ENCODE measurements at places on chromosomes 2 and 18. TPM values are rescaled to one million over a fixed set of nuclear protein-coding genes. Genes with fewer than 3 reads are reported as not detected.

DNA sequence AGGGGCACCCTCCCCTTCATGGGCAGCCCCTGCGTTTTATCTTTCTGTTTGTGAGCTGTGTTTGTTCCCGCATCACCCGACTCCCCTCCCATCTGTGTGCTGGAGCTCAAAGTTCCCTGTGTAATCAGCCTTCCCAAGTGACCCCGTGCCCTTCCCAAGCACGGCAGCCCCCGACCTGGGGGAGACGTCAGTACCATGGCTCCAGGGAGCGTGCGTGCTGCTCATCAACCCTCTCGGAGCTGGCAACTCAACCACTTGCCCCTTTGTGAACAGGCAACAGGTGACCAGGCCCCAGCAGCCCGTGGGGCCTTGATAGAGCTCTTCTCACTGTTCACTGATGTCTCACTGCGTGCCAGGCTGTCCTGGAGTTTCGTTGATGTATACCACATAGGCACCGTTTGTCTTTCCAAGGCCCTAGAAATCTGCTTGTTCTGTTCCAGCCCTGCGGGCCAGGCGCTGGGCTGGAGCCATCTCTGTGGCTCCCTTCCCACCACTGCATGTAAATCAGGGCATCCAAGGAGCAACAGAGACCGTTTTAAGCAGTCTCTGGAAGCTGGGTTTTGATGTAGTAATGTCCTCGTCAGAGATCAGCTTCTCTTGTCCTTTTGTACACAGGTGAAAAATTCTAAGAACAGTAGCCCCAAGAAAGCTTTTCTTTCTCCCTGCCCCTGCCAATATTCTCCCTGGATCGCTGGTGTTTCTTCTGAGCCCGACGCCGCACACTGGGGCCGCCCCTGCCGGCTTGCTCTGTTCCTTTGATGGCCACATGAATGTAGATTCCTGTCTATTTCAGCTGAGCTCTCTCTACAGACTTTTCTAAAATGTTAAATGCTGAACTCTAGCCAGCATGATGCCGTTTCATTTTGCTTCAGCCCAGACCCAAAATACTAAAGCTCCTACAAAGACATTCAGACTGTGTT, 107.0 kb upstream of the PTPRM start:
- DNase-seq: no peak

DNA sequence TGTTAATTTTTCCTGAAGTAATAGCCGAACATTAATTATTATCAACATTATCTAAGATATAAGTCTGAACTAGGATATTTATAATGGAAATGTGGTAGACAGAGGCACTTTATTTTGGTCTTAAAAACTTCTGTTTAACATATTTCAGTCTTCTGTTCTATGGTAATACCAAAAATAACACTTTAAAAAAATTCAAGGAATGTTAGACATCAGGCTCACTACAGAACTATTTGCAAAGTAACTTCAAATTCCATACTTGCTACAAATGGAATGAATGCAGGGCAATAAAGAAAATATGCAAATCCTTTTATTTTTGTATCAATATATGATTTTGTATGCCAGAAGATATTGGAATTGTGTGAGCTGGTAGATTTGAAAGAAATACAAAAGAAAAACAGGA, 345.5 kb upstream of the DSEL start:
- no peak for DNase-seq

DNA sequence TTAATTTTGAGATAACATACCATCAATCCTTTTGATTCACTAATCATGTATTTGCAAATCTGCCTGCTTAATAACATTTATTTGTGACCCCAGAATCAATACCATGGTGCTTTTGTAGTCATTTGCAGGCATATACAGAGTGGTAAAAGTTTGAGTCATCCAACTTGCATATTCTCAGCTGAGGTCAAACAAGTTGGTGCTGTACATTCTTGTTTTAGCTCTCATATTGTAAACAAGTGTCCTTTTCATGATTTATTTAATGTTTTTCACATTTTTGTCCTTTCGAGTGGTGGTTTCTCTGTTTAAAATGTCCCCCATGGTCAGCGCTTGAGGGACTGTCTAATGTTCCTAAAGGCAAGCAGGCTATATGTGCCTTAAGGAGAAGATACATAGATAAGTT, 17.5 kb downstream of the RAB27B start:
- DNase-seq: no peak

DNA sequence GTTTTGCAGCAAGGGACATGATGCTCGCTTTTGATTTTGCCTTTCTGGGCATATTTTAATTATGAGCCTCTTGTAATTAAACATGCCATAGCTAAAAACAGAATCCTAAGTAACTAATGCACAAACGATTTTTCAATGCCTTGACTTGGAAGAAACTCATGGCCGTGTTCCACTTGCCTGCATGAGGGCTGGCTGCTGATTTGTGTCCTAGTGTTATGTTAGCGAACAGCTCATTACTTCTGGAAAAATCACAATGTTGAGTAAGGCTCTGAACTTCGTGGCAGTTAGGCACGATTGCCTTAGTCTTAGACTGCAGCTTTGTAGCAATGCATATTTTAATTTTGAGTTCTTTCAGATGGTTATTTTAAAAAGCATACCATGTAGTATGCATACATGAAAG, 4.5 kb downstream of the THSD7B start:
- DNase-seq: no peak

- DNase-seq: peak; percentile 13
These were observed 16.9 kb upstream of the SULT1C2 start for GRCh38 chr2:108271691-108272253.

- DNase-seq: no peak
These were observed 21.2 kb upstream of the ALPI start for GRCh38 chr2:232434563-232435374.

DNA sequence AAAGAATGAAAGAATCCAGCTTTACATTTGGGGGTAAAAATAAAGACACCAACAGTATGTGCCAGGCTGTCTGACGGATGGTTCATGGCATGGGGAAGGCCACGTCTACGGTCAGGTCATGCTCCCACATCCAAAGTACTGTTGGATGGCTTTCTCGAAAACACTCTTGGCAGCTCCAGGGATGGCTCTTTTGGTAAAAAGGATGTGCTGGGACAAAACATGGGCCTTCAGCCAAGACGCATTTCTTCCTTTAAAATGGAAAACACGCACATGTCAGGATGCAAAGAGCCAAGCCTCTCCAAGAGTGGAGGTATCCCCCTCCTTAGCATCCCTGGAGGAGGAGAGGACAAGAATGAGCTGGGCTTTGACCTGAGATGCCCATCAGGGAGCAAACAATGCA, 376.5 kb upstream of the KLHL29 start:
- no peak for DNase-seq

DNA sequence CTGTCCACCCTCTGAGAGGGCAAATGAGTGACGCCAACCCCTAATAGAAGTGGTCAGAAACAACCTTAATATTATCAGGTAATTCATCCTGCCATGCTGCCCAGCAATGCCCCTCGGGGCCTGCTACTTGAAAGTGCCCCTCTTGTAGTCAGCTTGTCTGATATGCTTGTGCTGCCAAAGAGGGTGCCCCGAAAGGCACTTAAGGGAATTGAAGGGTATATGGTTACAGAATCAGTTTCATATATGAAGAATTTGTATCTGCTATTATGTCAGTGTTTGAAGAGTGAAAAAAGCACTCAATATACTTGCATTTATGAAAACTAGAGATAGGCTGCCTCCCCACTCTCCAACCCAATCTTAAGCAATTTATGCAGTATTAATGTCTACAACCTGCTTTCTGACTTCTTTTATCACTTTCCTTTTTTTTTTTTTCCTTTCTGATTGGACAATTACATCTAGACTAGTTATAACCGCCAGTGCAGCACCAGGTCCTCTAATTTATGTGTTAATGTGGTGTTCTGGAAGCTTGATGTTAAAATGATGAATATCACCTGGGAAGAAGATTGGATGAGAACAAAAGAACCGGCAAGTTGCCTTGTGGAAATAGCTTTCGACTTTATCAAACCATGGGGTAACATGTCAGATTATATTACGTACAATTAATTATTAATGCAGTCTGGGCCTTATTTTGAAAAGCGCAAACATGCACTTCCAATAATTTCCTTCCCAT, 646.9 kb upstream of the ACVR2A start:
- no peak for DNase-seq

- no peak for DNase-seq
These were observed 157.8 kb downstream of the CYRIA start for GRCh38 chr2:16507655-16508489.

- no peak for DNase-seq
These were observed 17.9 kb upstream of the ARHGAP25 start for GRCh38 chr2:68716604-68717304.

GRCh38 chr2:218005486-218005885, 2.7 kb upstream of the TNS1 start:
- DNase-seq: no peak

DNA sequence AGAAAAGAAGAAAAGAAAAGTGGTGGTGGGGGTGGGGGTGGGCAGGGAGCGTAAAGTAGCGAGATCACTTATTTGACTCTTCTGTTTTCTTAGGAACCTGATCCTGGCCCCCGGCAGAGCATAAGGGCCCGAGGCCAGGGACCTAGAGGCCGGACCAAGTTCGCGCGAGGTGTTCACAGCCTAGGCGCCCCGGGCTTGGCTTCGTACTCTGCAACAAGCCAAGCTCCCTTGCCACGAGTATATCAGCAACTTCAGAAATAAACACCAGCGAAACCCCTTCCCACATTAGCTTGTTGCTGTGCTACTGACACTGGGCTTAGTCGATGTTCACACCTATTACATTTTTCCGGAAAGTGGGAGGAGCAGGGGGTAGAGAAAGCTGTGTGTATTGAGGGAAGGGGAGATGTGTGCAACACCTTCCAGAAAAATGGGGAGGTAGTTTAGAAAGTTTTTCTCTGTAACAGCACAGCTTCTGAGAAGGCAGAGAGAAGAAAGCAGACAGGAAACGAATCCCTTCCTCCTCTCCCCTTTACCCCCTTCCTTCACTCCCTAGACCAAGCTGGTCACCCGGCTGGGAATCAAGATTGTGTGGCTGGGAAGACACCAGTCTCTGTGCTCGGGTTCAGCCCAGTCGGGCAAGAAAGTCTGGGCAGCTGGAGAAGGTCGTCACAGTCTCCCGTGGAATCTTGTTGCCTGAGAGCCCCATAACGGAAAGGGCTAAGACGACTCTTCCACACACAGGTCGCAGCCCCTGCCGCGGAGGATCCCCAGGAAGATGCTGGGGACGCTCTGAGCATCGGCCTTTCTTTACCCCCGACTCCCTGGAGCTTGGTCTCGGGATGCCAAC, 12.0 kb upstream of the SATB2 start:
- no peak for DNase-seq

The TRIM54 gene
- total RNA-seq: not detected

The FSHR gene
- total RNA-seq: not detected

The FASTKD1 gene
- 39.9 TPM for total RNA-seq

The TSPYL6 gene
- total RNA-seq: not detected

Data from MCF 10A (cell line).